Left kidney (tissue), 8 donors: ENCODE measurements at places on chromosomes 1 and 21. TPM values are rescaled to one million over a fixed set of nuclear protein-coding genes. Genes with fewer than 3 reads are reported as not detected.

DNA sequence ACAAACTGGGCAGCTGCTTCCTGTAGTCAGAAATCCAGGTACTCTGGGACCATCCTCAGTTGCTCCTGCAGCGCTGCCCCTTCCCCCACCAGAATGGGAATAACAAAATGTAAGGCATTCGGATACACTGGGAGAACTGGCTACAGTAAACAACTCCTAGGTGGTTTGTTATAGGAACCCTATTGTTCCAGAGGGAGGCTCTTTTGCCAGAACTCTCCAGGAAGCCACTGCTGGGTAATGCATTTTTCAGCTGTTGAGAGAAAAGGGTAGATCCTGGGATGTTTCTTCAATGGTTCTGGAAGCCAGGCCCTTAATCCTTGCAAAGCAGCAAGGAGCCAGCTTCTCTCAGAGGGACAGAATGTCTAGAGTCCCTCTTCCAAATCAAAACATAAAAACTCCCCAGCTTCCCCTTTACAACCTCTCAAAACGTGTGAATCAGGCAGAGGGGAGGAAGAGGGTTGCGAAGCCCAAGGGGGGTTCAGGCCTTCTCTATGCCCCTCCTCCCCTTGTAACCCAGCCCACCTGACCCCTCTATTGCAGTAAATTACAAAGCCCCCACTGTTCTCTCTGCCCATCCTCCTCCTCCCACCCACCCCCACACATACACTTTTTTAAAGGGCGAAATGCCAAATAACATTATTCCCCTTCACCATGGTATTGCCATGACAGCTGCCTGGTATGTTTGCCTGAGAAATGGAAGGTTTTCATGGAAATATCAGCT is 29.1 kb downstream of the PLPP3 start:
- DNase-seq = no peak

- no peak for DNase-seq
Observed at GRCh38 chr1:208601561-208601960, 357.4 kb upstream of the PLXNA2 start.

- no peak for DNase-seq
Observed at GRCh38 chr1:8365661-8366362, 47.9 kb downstream of the SLC45A1 start.

DNA sequence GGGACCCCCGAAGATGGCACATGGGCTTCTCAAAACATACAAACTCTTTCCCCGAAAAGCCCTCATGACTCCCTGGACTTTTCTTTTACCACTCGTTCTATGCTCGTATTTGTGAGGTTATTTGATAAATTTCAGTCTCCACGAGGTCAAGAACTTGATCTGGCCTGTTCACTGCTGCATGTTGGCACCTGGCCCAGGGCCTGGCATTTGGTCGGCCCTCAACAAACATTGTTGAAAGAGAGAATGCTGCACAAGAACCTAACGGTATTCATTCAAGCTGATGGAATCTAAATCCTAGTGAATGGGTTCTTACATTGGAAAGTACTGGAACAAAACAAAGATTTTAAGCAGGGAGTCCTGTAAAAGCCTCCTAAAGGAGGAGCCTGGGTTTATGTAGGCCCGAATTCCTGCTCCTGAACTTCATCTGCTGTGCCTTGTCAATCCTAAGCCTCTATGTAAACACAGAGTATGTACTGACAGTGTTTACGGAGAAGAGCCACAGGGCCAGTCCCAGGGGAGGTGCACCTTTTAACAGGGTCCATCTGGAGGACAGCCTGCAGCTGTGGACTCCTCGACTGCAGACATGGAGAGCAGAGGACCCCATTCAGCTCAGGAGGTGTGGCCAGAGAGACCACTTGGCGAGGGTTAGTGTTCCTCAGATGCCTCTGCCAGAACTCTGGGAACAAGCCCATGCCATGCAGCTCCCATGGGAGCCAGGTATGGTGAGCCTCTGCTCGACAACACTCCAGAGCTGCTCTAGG is 46.9 kb downstream of the L1TD1 start:
- DNase-seq = no peak

DNA sequence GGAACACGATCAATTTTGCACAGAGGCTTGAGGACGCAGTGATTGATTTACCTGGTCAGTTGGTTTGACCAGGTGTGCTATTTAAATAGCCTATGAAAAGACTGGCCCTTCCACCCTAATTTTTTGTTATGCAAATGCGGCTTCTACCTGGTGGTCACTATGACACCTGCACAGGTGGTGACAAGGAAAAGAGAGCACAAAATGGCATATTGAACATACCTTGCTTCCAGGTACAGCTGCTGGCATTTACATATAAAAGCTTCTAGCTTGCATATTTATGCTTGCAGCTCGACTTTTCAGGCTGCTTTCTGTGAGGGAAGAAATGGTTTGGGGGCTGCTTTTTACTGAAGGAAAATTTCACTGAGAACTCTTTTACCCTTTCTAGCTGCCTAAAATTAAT is 15.3 kb upstream of the FMO4 start:
- DNase-seq = no peak

GRCh38 chr1:245181158-245181517 is 26.4 kb downstream of the KIF26B start:
- no peak for DNase-seq

GRCh38 chr21:29943885-29944284 is 4.1 kb upstream of the GRIK1 start:
- DNase-seq = no peak

DNA sequence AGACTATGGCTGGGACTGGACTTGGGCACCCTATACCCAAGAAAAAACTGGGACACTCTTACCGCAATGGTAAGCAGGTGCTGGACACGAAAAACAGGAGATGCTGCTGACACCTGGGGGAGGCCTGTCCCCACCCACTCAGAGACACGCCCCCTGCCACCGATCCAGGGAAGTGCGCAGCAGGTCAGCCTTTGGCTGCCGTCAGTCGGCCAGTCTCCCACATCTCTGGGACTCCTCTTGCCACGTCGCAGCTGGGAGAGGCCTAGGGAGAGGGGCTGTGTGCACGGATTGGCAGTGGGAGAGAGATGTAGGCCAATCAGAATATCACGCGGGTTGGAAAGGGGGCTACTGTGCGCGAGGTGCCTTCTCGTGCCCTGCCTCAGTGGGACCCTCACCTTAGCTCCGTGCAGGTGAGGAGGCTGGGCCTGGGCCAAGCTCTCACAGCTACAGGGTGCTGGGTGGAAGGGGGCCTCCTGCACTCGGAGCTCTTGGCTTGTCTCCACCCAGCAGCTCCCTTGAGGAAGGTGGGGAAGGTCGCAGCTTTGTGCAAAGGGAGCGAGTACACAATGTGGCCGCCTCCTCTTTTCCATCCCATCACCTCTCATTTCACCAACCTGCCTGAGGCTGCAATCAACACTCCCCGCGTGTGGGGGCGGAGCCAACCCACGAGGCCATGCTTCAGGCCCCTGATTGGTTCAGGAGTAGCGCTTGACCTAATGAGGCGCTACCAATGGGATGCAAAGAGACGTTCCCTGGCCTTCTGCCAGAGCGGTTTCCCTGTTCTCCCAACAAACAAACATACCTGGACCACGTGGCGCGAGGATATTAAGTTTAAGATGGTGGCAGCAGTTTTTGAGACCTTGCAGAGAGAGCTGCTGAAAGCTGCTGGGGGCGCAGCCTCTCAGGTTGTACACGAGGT is 25.7 kb upstream of the LDLRAP1 start:
- DNase-seq = peak; percentile 22

DNA sequence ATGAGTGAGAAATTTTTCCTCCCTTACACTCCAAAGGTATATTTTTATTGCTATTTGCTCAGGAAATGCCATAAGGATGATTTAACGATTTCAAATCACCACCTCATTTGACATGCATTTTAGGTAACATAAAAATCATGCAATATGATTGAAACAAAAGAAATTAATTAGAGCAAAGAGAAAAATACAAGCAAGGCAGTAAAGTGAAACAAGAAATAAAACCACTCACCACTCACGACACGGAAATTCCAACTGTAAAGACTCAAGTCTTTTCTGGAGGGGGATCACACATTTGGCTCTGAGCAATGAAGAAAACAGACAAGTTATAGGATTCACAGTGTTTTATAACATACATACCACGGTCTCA is 86.8 kb upstream of the ARHGAP29 start:
- DNase-seq = no peak

DNA sequence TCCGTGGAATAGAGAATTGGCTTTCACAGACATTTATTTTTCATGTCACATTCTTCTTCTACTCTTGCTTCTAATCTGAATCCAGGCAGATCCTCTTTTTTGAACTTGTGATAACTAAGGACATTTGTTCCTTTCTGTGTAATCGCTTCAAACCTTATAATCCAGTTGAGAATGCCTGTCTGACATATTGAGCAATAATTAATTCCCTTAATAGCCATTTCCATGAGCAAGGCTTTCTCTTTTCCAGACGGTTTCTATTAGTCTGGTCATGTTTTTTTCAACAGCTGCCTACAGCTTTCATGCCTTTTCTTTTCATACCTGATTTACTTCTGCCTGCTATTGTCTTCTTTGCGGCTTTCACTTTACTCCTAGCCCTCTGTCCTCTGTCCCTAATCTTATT is 163.4 kb downstream of the CYYR1 start:
- no peak for DNase-seq

GRCh38 chr1:36605942-36606640 is 123.4 kb upstream of the CSF3R start:
- no peak for DNase-seq

The UBIAD1 gene
- polyA plus RNA-seq = 16.4 TPM

The FNDC5 gene
- polyA plus RNA-seq = 44.6 TPM

The JMJD4 gene
- polyA plus RNA-seq = 16.6 TPM

The MAP10 gene
- 6.8 TPM for polyA plus RNA-seq

The IVL gene
- 0.23 TPM for polyA plus RNA-seq

The ALG14 gene
- 9.5 TPM for polyA plus RNA-seq
